ENCODE measurements at places on chromosomes 5 and 9. TPM values are rescaled to one million over a fixed set of nuclear protein-coding genes. Genes with fewer than 3 reads are reported as not detected.

- peak; percentile 25 for DNase-seq
Measured at GRCh38 chr5:82351754-82352145, 73.6 kb upstream of the RPS23 start.

DNA sequence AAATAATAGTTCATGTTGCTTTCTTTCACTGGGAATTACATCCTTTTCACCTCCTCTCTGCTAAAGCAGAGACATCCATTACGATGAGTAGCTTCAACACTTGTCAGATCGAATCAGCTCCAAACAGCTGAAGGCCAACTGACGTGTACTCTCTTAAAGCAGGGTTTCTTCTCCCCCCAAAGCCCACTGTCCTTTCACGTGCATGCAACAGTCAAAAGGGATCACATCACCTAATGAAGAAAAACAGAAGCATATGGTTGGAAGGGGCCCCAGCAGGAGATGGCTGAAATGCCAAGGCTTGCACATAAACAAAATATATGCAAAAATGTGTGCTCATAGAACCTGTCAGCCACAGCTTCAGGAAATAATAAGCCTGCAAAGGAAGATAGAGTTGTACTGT lies 421.6 kb downstream of the ANXA1 start:
- no peak for DNase-seq

DNA sequence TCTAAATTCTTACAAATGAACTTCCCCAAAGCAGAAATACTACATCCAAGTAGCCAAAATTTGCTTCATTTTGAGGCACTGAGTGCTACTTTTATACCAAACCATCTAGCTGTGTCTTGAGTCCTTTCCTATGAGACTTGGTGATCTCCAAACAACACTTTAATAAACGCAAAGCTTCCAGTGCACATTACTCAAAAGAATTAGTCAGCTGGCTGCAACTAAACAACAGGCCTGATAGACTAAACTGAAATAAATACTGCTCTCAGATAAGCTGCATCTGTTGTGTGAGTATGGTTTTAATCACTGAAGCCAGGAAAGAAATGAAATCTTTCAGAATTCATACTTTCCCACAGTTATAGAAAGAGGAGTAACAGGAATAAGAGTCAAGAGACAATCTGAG lies 80.3 kb downstream of the VCAN start:
- no peak for DNase-seq

GRCh38 chr5:140992828-140993227 lies 26.6 kb downstream of the PCDHAC2 start:
- no peak for DNase-seq

DNA sequence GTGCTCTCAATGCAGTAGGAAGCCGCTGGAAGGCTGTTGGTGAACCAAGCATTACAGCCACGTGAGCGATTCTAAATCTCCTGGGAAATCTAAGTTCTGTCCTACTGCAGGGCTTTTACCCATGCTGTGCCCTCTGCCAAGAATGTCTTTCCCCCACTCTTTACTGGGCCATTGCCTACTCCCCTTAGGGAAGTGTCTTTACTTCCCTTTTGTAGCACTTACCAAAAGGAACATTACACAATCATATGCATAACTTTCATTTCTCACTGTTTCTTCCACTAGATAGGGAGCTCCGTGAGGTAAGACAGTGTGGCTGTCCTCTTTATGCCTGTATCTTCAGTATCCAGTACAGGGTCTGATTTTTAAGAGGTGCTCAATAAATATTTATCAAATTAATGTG lies 241.7 kb upstream of the NR4A3 start:
- DNase-seq: no peak

GRCh38 chr5:174348311-174348981 lies 302.9 kb downstream of the NSG2 start:
- DNase-seq: no peak

DNA sequence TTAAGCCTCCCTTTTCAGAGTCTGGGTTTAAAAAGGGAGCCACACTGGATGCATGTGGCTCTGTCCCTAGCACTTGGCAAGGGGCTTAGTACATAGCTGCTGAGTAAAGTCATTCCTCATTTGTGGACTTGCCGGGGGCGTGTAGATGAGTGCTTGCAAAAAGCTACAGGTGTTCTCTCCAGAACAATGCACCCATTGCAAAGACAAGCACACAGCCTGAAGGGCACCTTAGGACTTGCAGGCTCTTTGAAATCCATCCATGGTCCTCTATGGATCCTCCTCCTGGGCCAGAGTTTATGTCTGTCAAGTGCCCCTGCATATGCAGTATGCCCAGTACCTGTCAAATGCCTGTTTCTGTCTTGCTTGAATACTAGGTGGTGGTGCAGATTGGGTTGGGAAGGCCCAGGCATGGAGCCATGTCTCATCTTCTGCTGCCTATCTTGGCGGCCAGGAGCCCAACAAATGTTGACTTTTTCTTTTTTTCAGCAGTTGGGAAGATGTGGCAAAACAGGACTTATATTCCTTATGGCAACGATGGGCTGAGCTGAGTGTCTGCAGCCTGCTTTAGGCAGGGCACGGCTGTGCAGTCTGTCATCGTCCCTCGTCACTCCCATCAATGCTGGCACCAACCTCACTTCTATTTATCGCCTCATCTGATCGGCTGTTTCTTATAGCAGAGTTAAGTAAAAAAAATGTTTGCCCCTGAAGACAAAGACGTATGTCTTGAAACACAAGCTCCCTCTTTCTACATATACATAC lies 18.5 kb upstream of the SMIM32 start:
- no peak for DNase-seq

GRCh38 chr5:82466986-82467561 lies 188.9 kb upstream of the RPS23 start:
- no peak for DNase-seq

DNA sequence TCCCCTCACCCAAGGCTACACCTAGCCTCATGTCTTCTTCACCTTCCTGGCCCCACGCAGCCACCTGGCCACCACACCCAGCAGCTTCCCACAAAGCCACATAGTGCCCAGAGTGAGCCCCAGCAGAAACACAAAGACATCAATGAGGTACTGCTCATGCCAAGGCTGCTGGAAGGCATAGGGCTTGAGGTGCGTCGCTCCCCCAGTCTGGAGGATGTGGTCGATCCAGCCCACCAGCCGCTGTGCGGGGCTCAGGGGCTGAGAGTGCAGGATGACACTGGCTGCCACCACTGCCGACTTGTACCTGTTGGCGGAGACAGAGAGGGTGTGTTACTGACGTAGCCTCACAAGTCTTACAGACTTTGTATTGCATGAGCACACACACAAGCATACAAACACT lies 15.8 kb upstream of the CAPSL start:
- peak; percentile 9 for DNase-seq

DNA sequence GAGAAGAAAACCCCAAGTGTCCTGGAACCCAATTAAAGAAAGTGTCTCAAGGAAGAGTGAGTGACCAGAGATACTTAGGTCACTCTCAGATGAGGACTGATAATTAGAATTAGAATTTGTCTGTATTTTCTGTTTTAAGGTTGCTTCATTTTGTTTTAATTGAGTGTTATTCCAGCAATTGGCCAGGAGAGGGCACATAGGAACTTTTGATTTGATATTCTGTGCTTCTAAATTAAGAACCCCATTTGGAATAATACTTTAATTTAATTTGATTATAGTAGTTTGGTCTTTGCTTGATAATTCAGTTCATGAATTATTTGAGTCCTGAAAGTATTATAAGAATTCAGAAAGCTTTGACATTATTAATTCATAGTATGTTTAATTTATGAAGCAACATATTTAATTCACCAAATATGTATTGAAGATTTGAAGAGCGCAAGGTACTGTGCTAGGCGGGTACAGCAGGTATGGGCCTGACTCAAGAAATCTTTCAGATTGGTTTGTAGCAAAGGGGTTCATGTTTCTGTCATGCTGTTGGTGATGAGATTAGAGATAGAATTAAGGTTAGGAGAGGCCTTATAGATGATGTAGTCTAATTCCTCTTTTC lies 4.9 kb downstream of the MRPL22 start:
- DNase-seq: no peak

- DNase-seq: no peak
Measured at GRCh38 chr5:43699910-43700309, 96.9 kb downstream of the NNT start.

- no peak for DNase-seq
Measured at GRCh38 chr5:109769597-109770291, 80.0 kb downstream of the MAN2A1 start.

- no peak for DNase-seq
Measured at GRCh38 chr9:14366076-14366475, 52.1 kb upstream of the NFIB start.

DNA sequence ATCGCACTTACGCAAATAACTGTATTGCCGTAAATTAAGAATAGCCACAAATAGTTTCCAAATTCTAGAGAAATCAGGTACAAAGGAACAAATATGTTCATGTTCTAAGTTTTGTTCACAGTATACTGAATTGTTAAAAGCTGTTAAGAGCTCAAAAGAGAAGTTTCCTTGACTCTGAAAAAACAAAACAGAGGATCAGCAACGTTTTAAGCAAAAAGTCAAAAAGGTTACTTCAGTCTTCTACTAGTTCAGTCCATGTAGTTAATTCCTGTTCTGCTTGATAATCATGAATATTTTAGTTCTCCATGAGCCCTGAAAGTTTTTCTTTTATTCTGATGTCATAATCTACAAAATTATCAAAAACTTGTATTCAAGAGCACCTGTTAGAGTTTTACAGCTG lies 128.6 kb upstream of the MAST4 start:
- no peak for DNase-seq

CCL27 gene
- total RNA-seq: not detected

UBE2QL1 gene
- total RNA-seq: not detected

DUSP1 gene
- 11.3 TPM for total RNA-seq

MED27 gene
- total RNA-seq: 23.3 TPM

IRX1 gene
- total RNA-seq: not detected

UGT3A1 gene
- total RNA-seq: not detected

PCDHA9 gene
- total RNA-seq: not detected

ECSCR gene
- 0.45 TPM for total RNA-seq

NXNL2 gene
- not detected for total RNA-seq

IFT74 gene
- total RNA-seq: 7.7 TPM
